ENCODE measurements at places on chromosomes 7 and 10.

DNA sequence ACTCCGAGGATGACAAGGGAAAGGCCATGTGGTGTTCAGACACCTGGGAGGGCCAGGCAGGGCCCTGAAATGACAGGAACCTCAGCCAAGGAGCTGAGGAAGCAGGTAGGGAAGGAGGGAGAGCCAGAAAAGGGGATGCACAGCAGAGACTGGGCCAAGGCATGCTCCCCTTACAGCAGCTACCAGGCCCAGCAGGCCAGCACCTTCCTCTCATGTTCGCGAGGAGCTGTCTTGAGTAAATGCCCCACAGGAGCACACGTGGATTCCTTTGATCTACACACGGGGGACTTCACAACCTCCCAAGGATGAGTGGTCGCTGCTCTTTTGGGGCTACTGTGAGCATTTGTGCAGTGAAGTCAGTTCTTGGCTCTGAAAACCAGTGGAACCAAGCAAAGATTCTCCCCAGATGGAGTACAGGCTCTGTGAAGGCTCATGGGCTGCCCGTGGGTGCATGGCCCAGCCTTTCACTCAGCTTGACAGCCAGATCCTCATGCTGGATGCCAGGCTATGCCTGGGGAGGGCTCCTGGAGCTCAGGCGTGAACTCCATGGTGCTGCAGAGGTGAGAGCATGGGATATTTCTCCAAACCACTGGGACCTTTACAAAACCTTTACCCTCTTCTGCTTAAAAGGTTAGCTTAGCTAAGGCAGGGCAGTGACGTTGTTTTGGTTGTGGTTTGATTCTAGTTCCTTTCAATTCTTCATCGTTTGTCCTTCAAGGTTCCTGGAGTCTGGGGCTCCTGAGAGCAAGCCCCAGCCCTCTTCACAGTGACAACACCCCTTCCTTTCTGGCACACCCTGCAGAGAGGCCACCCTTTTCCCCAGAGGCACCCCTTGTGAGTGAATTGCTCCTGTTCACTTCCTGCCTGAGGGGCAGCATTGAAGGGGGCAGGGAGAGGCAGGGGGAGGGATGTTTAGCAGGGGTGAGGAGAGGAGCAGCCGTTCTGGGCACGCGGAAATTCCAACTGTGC lies 74.2 kb upstream of the ZPBP start:
- DNase-seq: peak; percentile 17

GRCh38 chr10:132487241-132488135 lies 50.1 kb upstream of the INPP5A start:
- DNase-seq: no peak

GRCh38 chr10:12056748-12057147 lies 12.0 kb upstream of the DHTKD1 start:
- DNase-seq: no peak

DNA sequence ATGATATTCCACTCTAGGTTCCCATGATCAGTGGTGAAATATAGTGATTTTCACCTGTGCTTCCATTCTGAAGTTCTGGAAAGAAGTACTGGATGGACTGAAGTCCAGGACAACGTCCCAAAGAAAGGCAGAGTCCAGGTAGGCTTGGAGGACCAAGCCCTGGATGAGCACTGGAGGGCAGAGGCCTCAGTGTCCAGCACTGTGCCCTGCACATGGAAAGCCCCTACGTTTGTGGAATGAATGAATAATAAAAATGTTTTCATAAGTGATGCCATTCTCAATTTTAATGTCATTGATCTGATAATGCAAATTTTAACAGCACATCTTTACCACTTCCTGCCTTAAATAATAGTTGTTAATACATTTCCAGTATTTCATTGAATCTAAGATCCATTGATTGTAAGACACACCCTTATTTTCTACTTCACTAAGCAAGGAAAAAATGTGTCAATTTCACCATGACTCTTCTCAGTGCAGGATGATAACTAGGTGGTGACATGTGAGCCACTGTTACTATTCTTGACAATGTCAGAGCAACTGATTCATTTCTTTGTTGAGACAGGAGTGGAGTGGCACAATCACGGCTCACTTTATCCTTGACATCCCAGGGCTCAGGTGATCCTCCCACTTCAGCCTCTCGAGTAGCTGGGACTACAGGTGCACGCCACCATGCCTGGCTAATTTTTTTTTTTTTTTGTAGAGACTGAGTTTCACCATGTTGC lies 35.2 kb downstream of the ZNF783 start:
- no peak for DNase-seq

GRCh38 chr10:24234784-24235183 lies 25.8 kb downstream of the KIAA1217 start:
- DNase-seq: no peak

DNA sequence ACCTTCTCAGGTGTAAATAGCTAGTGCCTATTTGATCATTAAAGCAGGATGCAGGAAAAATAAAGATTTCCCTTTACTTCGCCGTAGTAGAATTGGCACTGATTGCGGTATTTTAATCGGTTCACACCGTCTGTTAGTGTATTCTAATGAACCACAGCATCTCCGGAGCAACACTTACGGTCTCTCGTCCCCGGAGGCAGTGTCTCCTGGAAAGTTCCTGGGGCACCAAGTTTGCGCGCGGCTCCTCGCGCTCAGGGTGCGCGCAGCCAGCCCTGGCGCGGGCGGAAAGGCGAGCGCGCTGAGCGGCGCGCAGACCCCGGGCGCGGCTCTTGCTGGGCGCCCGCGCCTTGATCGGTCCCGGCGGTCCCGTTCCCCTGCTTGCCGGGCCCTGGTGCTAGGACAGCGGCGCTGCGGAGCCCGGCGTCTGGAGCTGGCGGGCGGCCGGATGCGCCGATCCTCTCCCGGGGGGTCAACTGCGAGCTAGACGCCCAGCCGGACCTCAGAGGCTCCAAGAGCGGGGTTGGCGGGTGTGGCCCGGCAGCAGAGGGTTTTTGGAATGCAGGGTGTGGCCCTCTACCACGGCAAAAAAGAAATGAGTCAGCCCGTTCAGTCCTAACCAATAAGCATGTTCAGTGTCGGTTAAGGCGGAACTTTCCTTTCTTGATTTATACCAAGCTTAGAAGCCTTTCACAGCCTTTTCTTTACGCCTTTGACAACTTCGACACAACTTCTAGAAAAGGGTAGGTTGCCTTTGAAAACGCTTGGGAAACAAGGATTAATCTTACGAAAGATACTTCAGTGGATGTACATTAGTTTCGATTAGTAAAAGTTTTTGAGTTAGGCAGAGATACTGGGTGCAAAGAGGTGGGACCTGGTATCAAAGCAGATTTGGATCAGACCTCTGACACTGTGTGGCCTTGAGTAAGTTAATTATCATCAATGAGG lies 166.8 kb upstream of the ASAH2 start:
- DNase-seq: peak; percentile 22

- no peak for DNase-seq
Observed at GRCh38 chr10:29245476-29245875, 43.4 kb upstream of the LYZL1 start.

- no peak for DNase-seq
Observed at GRCh38 chr7:72099784-72100183, 312.4 kb downstream of the CALN1 start.

DNA sequence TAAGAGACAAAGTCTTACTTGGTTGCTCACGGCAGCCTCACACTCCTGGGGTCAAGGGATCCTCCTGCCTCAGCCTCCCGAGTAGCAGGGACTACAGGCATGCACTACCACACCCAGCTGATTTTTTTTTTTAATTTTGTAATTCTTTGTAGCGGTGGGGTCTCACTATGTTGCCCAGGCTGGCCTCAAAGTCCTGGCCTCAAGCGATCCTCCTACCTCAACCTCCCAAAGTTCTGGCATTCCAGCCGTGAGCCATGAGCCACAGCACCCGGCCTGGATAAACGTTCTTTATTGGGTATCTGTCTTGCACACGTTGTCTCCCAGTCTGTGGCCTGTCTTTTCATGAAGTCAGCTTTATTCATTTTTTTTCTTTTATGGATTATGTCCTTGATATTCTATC lies 636.1 kb upstream of the FOXK1 start:
- DNase-seq: no peak

DNA sequence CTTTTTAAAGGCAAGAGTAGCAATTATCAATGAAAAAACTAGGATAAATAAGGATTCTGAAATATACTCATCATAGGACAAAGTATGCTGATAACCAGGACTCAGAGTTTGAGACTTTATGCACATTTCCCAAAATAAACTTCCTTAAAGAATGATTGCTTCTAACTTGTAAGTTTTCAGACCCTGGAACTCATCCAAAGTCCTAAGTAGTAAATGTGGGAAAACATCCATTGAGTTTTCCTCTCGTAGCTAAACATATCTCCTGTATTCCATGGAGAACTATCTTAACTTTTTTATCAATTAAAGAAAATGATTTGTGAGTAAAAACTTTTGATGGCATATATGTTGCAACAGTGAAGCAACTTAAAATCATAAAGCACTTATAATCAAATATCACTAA lies 285.2 kb upstream of the KLF6 start:
- DNase-seq: no peak

- DNase-seq: no peak
Observed at GRCh38 chr7:157397731-157398691, 61.2 kb downstream of the DNAJB6 start.

- DNase-seq: no peak
Observed at GRCh38 chr7:64888901-64889685, 14.0 kb upstream of the ZNF273 start.

DNA sequence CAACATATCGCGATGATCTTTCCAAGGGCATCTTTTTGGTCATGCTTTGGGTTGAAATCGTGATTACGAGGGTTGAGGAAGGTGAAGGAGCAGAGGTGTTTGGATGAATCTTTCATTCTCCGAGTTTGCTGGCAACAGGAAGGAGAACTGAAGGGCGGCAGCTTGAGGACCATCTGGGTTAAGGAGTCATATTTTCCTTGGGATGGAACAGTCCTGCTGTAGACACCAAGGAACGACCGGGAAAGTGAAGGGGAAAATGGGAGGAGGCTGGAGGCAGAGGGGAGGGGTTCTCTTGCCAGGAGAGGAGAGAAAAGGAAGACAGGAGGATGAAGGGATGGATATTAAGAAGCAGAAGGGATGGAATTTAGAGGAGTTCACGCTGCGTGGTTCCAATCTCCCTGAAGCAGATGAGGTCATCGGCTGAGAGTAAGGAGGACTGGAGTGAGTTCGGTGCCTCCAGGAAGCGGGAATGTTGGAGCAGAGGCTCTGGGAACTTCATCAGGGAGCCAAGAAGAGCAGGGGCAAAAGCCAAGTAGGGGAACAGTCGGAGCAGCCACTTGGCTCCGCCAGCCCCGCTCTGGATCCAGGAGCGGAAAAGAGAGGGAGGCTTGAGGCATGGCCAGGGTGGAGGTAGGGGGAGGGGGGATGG lies 116.6 kb upstream of the GALNT17 start:
- no peak for DNase-seq

- no peak for DNase-seq
Observed at GRCh38 chr7:152633072-152633471, 42.9 kb downstream of the XRCC2 start.

All from T-cell (primary cell).